ENCODE measurements at places on chromosomes 4 and X.

DNA sequence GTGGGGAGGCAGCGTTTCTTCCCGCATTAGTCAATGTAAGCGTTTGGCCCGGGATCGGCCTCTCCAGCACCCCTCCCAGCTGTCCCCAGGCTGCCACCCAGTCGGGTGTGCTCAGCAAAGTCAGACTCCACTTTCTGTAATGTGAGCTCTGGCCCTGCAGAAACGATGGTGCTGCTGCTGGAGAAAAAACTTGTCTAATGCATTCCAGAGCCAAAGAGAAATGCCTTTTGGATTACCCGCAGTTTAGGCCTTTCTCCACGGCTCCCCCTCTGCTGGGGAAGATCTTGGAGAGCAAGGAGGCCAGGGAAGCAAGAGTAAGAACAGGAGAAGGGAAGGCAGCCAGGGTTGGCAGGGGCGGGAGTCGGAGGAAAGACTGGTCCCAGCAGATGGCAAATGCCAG is 55.2 kb downstream of the ELF4 start:
- no peak for DNase-seq

- no peak for DNase-seq
Observed at GRCh38 chrX:46665232-46666152, 91.9 kb downstream of the CHST7 start.

DNA sequence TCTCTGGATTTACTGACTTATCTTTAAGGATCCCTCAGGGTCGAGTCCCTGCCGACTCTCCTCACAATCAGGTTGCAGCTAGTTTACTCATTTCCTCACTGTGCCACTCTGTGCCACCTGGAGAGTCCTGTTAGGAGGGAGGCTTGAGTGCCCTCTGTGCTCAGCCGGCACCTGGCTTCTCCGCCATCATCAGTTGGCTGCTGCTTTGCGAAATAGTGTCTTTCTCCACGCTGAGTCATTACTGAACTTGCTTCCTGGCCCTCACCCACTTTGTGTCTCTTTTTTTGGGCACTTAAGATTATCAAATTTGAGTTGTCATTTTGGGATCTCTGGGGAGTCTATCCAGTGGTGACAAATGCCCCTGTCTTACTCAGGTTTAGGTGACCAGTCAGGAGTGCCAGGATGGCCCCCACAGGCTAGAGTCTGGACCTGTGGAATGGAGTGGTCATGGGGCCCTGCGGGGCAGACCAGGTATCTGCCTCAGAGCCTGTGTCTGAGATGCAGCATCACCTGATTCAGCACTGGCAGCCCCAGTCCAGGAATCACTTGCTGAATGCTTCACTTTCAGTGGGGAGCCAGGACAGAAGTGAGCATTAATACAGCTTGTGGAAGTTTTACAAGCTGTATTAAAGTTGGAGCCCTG is 37.7 kb downstream of the JADE1 start:
- DNase-seq: no peak

GRCh38 chr4:8276358-8277240 is 7.0 kb downstream of the HTRA3 start:
- no peak for DNase-seq

DNA sequence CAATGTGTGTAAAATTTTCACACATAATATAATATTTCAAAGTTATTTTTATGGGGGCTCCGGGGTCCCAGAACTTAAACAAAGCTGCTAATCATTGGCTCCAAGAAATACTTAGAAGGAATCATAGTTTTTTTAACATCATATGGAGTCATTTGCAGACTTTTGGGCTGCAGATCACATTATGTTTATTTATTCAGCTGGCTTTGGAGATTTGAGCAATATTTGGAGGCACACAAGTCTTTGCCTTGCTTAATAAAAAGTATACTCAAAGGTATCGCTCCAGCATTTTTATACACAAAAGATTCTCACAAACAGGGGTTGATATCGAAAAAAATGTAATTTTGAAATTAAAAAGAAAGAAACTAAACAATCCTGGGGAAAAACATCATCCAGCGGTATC is 382.5 kb upstream of the TENM3 start:
- no peak for DNase-seq

DNA sequence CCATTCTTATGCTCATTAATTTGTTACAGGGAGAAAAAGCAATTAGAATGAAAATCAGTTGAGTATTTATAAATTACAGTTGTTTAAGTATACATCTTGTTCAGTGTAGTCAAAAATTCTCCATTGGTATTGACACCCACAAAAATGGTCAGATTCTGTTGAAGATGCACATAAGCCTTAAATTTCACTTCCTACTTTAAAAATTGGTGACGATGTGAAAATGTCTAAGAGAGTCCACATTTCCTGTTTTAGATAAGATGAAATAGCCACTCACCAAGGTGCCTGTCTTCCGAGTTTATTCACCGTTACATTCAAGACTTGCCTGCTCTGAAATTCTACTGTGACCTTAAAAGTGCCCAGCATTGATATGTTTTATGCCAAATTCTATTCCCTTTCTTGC is 93.6 kb downstream of the GPR143 start:
- DNase-seq: no peak

GRCh38 chrX:91122151-91122694 is 312.4 kb upstream of the PABPC5 start:
- DNase-seq: no peak

DNA sequence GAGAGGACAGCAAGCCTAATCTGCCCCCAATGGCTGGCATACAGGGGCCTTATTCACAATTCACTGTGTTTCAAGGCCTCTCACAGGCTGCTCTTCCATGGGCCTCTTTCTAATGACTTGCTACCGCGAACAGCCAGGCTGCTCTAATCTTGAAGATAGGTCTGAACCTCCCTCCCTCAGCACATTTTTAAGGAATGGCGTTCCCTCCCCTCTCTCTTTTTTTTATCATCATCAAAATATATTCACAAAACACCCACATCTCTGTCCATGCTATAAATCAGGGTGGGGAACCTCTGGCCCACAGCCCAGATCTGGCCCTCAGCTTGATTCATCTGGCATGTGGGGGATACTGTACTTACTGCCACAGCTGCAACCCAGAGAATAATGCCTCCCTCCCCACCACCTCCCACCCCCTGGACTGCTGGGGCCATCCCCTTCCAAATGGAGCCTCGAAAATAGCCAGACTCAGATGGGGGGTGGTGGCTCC is 76.2 kb upstream of the PLAC1 start:
- DNase-seq: no peak

DNA sequence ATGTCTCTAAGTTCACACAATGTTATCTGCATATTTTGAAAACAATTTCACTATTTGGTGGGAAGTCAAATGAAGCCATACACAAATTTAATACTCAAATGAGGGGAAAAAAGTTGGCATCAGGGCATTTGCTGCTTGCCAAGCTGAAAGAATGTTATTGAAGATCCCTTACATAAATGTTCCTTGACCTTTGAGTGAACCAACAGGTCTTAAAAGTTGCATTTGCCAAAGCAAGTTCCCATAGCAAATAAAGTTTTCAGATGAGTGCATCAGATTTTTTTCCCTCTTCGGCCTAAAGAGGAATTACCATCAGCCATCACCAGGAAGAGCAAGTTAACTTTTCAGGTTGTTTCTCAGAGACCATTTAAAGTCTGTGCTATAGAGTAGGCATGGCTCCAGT is 115.9 kb downstream of the COX18 start:
- no peak for DNase-seq

DNA sequence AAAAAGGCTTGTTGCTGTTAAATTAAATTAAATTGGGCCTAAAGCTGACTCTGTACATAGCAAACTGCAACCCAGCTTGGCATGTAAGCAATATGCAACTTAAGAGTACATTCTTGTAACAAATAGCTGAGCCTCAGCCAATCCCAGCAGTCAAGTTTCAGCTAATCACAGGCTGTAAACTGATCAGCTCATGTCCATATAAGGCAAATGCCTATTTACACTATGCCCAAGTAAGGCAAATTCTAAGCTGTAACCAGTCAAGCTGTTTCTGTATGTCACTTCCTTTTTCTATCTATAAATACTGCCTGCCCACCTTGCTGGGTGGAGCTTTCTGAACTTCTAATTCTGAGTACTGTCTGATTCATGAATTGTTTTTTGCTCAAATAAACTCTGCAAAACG is 429.1 kb upstream of the FTHL17 start:
- DNase-seq: no peak

- no peak for DNase-seq
Observed at GRCh38 chr4:16894406-16894805, 4.0 kb downstream of the LDB2 start.

DNA sequence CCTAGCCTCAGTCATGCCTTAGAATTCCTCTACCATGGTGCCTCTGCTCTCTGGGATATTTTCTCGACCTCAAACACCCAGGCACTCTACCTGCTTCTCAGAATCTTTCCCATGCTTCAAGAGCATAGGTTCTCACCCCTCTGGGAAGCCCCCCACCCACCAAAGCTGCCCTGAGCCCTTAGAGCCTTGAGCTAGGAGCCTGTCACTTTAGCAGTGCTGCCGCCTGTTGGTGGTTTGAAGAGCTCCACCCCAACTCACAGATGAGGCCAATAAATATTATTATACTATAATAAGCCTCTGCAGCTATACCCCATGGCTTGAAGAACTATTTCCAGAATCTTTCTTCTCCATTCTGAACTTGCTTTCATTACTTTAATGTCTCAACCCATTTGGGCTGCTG is 109.7 kb downstream of the RTL5 start:
- no peak for DNase-seq

GRCh38 chr4:74540193-74540592 is 95.3 kb downstream of the AREG start:
- no peak for DNase-seq

DNA sequence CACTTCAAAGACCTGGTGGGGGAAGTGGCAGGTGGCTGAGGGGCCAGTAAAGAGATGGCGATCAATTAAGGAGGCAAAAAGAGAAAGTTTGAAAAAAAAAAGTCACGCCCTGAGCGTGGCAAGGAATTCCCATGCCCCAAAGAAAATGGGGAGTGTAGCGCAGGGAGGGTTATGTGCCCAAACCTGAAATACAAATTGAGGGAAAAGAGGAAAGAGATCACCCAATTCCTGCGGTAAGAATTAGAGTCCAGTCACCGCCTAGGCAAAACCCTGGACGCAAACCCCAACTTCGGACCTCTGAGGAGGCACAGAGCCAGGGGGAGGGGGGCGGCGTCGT is 595 bp downstream of the ENOX2 start:
- DNase-seq: no peak

- no peak for DNase-seq
Observed at GRCh38 chr4:135705343-135705742, 1503.8 kb upstream of the PABPC4L start.

- DNase-seq: peak; percentile 53
Observed at GRCh38 chrX:53714580-53715345, 28.2 kb upstream of the HUWE1 start.

DNA sequence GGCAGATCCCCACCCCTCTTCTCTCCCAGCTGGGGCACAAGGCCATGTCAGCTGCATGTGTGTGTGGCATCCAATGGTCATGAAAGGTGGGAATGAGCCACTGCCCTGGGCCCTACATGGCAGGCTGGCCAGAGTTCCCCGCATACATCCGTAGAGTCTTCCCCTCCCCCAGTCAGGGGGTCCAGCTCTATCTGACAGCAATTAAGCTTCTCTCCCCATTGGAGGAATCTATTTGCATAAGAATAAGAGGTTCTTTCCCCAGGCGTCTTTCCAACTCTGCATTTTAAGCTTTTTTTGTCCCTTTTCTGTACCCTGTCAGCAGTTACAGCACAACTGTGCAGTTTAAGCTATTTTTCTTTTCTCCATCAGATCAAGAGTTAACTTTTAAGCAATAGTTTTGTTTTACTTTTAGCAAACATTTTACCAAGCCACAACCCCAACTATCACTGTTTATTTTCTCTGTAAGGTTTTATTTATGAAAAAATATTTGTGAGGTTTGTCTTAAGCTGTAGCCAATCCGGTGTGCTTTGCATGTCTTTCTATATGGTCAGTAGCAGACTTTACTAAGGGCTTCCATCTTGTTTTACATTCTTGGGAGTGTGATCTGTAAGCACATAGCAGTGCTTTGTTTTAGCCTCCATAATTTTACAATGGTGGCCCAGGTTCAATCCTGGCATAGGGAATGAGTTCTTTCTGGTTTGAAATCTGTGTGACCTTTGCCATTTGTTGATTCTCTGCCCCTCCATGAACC is 28.7 kb downstream of the NLRP2B start:
- no peak for DNase-seq

GRCh38 chr4:113708250-113708649 is 53.3 kb downstream of the CAMK2D start:
- DNase-seq: no peak

DNA sequence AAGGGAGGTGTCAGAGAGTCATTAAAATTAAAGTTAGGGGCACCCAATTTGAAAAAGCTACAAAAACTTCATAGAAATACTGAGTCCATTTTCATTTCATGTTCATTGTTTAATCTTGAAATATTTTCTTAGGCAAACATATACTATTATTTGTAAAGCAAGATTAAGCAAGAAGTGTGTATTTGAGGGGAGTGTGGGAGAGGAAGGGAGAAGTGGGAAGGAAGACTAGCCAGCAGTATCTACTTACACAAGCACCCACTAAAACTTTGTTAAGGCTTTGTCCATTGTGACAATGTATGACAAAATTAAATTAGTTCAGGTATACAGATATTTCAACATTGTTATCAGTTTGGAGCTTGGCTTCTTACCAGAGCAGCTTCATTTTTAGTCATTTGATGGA is 222.9 kb downstream of the ARHGAP24 start:
- no peak for DNase-seq

DNA sequence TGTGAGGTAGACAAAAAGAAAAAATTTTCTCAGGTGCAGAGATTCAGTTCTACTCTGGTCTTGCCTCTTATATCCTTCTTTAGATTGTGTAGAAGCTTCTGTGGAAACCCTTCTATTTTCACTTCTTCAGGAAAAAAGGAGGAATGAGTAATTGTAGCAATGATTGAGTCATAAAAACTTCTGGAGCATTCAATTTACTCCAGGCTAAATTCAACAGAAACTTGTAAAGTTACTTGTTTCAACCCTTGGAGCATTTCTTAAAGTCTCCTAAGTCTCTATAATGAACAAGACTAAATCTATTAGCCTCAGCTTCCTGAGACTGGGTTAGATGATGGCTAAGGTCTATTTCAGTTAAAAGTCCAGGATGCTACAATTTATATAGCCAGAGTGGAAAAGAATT is 29.9 kb downstream of the BOD1L1 start:
- no peak for DNase-seq

DNA sequence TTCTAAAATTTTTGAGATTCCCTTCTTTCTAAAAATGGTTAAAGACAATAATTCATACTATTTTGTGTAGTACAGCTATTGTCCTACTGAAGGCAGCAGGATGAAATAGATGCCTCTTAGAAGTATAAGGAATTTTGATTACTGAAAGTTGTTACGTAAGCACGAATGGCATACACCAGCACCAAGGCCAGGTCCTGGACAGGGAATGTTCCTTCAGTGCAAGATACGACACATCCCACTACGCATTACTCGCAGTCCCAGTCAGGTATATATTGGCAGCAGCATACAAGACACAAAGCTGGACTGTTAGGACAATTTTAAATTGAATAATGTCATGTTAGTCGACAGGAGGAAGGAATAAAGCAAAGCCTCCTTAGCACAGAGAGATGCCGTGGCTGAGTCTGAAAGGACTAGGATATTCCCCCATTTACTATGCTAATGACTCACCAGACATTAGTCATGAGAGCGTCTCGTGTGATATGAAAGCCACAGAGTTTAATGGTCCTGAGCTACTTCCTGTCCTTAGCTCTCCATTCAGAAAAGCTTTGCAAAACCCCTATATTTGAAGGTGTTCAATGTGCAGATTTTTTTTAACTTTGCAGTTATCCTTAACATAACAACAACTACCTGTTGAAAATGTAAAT is 504.3 kb downstream of the FAM133A start:
- DNase-seq: no peak
